ENCODE measurements at places on chromosomes 5 and 9. TPM values are rescaled to one million over a fixed set of nuclear protein-coding genes. Genes with fewer than 3 reads are reported as not detected.

The ROR2 gene
- 27.9 TPM for total RNA-seq

DNA sequence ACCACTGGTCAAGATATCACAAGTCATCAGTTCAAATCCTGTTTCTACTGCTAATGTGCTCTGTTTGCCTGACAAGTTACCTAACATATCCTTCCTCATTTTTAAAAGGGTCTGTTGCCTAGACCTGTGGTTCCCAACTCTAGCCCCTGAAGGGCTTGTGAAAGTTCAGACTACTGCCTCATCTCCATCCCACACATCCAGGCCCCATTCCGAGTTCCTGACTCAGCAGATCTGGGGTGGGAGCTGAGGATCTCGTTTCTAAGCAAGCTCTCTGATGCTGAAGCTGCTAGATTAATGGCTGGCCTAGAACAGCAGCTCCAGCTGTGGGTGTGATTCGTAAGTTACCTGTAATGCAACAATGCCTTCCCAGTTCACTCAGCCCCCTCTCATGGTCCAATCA, 32.5 kb downstream of the S1PR3 start:
- H3K4me3 ChIP-seq: no peak overlapping the region
- H3K4me1 ChIP-seq: peaks cover 22% of the 10 kb centered on the region
- no peak overlapping the region for H3K27ac ChIP-seq
- no peaks in the 10 kb centered on the region for H3K36me3 ChIP-seq
- no peaks in the 10 kb centered on the region for H3K27me3 ChIP-seq
- no peak for DNase-seq

DNA sequence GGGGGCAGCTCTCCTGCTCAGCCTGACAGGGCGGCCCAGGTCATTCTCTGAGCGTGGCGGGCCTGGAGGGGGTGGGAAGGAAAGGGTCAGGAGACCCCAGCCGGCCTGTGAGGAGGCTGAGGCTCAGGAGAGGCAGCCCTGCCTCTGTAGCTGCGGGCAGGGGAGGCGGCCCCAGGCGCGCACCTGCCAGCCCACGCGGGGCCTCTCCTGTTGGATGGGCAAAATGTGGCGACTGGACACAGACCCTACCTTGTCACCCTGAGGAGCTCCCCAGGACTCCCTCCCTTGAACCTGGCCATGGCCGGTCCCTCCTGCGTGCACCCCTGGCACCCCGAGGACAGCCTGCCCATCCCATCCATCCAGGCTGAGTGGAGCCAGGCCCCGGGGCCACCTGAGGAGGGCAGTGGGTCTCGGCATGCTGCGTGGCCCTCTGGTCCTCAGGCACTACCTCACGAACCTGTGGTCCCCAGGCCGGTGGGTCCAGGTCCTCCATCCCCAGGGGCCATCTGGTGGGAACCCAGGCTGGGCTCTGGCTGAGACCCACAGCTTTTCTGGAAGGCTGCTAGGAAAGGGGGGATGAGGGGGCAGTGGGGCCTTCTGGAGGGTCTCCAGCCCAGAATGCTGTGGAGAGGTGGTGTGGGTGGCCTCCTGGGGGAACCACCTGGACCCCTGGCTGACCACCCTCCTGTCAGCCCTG, 15.1 kb upstream of the NRARP start:
- no peak overlapping the region for H3K27ac ChIP-seq
- no peak for DNase-seq
- H3K36me3 ChIP-seq: no peaks in the 10 kb centered on the region

The PCDHGB2 gene
- total RNA-seq: 4.6 TPM

- H3K27me3 ChIP-seq: no peaks in the 10 kb centered on the region
- no peaks in the 10 kb centered on the region for H3K4me1 ChIP-seq
- DNase-seq: no peak
- no peaks in the 10 kb centered on the region for H3K36me3 ChIP-seq
These were observed 105.7 kb upstream of the KLF9 start for GRCh38 chr9:70519912-70520724.

The LYSMD3 gene
- 14.9 TPM for total RNA-seq

The ZFP37 gene
- 5.1 TPM for total RNA-seq

GRCh38 chr9:103281126-103281525, 286.0 kb downstream of the CYLC2 start:
- no peaks in the 10 kb centered on the region for H3K27me3 ChIP-seq
- H3K27ac ChIP-seq: no peak overlapping the region
- H3K36me3 ChIP-seq: no peaks in the 10 kb centered on the region
- no peak for DNase-seq
- H3K4me1 ChIP-seq: no peaks in the 10 kb centered on the region
- H3K4me3 ChIP-seq: no peak overlapping the region

The FOXE1 gene
- not detected for total RNA-seq

The TAF1L gene
- under 0.01 TPM for total RNA-seq

DNA sequence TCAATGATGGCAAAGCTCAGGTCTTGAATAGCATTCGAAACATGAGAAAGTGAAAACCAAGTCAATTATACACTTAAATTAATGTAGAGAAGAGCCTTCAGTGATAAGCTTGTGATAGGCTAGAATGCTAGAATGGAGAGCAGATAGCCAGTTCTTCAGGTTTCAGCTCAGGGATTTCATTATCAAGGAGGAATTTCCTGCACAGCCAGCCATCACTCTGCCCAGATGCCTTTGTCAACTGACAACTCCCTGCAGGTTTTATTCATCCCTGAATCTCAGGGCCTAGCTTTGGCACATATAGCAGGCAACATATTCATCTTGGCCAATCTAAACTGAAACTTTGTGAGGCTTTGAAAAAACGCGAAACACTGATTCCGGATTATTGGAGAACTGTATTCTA, 199.3 kb upstream of the CDH6 start:
- no peaks in the 10 kb centered on the region for H3K27me3 ChIP-seq
- no peak for DNase-seq

GRCh38 chr5:80041527-80041926, 6.4 kb downstream of the THBS4 start:
- no peaks in the 10 kb centered on the region for H3K4me1 ChIP-seq
- no peak overlapping the region for H3K27ac ChIP-seq
- DNase-seq: no peak

- no peaks in the 10 kb centered on the region for H3K36me3 ChIP-seq
- H3K4me3 ChIP-seq: peak overlapping the region; percentile 83
- peaks cover 12% of the 10 kb centered on the region for H3K4me1 ChIP-seq
- H3K27ac ChIP-seq: no peak overlapping the region
- H3K27me3 ChIP-seq: peaks cover 3% of the 10 kb centered on the region
- no peak for DNase-seq
These were observed 1.4 kb downstream of the RAPGEF1 start for GRCh38 chr9:131738293-131739132.

DNA sequence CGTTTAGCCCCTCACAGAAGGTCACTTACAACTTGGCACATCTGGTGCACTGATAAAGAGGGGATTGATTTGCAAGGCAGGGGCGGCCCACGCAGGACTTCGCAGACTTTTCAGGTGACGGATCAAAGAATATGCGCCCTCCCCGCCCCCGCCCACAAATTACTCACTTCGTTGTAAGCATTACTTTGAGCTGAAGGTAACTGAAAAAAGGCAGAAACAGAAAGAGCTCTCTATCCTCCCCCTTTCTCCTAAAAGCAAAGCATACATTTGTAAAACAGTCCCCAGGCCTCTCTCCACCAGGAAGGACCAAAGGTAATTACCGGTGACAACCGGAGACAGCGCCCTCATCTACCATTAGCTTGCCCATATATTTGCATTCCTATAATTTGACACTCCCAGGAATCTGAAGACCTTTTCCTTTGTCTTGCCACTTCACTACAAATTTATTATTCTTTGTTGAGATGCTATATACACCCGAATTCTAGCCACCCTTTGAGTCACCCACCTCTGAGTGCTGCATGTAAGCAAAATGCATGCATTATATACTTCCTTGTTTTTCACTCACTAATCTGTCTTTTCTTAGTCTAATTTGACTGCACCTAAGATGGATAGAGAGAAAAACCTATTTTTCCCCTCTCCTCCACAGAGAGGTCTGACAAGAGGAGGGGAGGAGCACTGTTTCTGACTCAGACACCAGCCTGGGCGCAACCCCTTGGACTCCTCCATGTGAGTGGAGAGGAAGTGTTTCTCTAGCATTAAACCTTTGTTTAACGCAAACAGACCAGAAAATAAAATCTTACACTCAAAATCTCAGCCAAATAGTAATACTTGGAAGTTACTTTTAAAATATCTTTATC, 74.7 kb upstream of the SPIN1 start:
- H3K27me3 ChIP-seq: no peaks in the 10 kb centered on the region
- no peaks in the 10 kb centered on the region for H3K36me3 ChIP-seq
- no peaks in the 10 kb centered on the region for H3K4me1 ChIP-seq
- H3K4me3 ChIP-seq: no peak overlapping the region
- no peak overlapping the region for H3K27ac ChIP-seq

- no peak for DNase-seq
- no peak overlapping the region for H3K27ac ChIP-seq
- H3K27me3 ChIP-seq: no peaks in the 10 kb centered on the region
- H3K36me3 ChIP-seq: no peaks in the 10 kb centered on the region
These were observed 45.7 kb upstream of the IRX2 start for GRCh38 chr5:2797160-2797559.

DNA sequence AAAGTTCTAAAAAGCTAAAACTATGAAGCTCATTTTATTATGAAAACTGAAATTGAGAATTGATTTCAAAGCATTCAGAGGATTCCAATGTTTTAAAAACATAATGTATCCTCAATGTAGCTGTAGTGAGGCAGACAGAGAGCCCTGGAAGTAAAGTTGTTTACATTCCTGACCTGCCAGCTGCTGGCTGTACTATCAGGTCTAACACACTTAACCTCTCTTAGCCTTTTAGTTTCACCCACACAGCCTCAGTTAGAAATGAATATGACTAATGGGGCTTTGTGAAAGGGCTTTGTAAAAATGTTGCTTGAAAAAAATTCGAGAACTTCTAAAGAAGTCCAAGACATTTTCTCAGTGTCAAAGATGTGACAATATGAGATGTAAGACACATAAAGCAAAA, 122.6 kb downstream of the FBXL17 start:
- H3K4me1 ChIP-seq: no peaks in the 10 kb centered on the region
- no peaks in the 10 kb centered on the region for H3K27me3 ChIP-seq

- no peak for DNase-seq
- H3K4me3 ChIP-seq: no peak overlapping the region
- H3K36me3 ChIP-seq: no peaks in the 10 kb centered on the region
- no peak overlapping the region for H3K27ac ChIP-seq
- H3K27me3 ChIP-seq: peaks cover 3% of the 10 kb centered on the region
These were observed 128.2 kb upstream of the NFIB start for GRCh38 chr9:14441976-14442651.

The TPPP gene
- total RNA-seq: 0.26 TPM

- no peaks in the 10 kb centered on the region for H3K27me3 ChIP-seq
- DNase-seq: no peak
These were observed 25.1 kb upstream of the CD180 start for GRCh38 chr5:67221487-67222242.
